Stimulated activated CD8-positive, alpha-beta memory T cell treated with anti-CD3 and anti-CD28 coated beads, Interleukin-4, amount 100 ng/mL, for 1 hour (primary cell): ENCODE measurements at places on chromosomes 1 and 21.

DNA sequence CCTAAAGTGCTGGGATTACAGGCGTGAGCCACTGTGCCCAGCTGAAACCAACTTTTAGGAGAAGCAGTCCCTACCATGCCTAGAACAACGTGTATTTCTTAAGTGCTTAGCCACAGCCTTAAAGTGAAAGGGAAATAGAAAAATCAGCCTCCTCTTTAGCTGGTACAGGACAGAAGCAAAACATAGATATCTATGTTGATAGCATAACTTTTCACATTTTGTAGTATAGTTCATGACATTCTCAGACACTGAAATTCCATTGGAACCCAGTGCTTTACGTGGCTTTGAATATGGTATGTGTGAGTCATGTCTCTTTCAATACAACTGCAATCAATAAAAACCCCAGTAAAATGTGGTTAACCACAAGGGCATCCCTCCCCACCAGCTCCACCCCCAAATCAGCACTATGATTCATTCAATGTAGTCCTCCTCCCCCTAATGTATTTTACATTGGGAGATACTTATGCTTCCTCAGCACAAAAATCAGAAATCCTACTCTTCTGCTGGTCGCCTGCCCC lies 32.1 kb downstream of the TGFB2 start:
- no peak for DNase-seq

GRCh38 chr21:17191346-17191993 lies 321.4 kb upstream of the CXADR start:
- DNase-seq, result no peak

DNA sequence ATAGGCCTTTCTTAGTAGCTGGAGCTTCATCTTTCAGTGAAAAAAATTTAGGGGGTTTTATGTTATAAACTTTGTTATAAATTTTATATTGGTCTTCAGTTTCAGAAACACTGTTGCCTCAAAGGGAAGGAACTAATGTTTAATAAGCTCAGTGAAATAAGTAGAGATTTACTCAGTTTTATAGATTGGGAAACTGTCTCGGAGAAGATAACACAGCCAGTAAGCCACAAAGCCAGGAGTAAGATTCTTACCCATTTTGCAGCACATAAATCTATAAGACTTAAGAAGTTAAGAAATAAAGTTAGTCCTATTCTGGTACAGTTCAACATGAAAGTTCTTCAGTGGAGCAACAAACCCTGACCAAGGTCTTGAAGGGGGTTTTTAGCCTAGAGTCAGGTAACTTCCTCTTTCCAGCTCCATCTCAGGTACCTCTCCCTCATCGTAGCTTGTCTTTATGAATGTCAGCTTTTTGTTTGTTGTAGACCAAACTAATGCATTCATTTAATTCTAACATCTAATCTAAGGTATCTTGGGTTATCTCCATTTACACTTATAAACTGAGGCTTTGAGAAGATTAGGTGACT lies 3.3 kb downstream of the KPNA6 start:
- no peak for DNase-seq

DNA sequence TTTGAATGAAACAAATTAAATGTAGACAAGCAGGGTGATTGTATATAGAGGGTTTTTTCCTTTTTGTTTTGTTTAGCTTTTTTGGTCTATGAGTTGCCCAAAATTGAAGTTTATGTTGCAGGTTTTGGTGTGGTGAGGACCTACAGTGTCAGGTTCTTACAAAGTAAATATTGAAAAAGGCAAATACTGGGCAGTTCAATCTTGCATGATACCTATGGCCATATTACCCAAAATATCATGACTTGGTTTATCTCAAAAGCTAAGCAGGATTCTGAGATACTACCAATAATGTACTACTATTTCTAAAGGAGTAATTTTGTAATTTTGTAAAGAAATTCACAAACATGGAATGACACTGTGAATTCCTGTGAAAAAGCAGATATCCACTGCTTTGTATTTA lies 1.8 kb downstream of the DNAJB4 start:
- DNase-seq, result no peak

DNA sequence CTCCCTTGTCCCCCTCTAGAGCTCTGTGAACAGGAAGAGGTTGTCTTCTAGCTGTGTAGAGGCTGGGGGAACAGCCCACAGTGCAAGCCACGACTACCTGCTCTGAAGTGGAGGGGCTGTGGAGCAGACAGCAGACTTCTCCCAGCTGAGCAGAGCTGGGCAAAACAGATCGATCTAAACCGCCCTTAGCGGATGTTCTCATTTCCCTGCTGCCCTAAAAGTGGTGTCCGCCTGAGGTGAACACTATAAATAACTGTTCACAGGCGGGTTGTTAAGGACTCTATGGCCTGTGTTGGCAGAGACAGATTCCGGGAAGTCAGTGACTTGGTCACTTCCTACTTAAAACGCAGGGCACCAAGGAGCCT lies 203.2 kb downstream of the RHOU start:
- DNase-seq, result peak; percentile 6
